Testis (tissue), 5 donors: ENCODE measurements at places on chromosomes 11 and 22. TPM values are rescaled to one million over a fixed set of nuclear protein-coding genes. Genes with fewer than 3 reads are reported as not detected.

DNA sequence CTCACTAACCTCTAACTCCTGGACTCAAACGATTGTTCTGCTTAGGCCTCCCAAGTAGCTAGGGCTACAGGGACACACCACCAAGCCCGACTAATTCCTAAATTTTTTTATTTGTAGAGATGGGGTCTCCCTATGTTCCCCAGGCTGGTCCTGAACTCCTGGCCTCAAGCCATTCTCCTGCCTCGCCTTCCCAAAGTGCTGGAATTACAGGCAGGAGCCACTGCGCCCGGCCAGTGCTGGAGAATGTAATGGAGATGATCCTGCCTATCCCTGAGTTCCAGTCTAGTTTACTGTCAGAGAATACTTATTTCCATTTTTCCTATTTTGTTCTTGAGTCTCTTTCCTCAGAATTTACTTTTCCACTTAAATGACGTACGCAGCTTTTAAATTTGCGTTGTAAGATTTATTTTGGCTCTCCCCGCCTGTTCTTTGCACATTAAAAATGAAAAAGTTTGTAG lies at the start of gene CHEK1:
Gene CHEK1 (plus strand): TSS at position 408 of the 458 bp plus-strand sequence. CDS start 1,606 bp downstream, outside the sequence.
- DNase-seq = no peak

- DNase-seq = peak; percentile 99
These were observed 11.2 kb upstream of the MALAT1 start for GRCh38 chr11:65487467-65488272.

- DNase-seq = no peak
These were observed 1.3 kb downstream of the GNG3 start for GRCh38 chr11:62708793-62709192.

DNA sequence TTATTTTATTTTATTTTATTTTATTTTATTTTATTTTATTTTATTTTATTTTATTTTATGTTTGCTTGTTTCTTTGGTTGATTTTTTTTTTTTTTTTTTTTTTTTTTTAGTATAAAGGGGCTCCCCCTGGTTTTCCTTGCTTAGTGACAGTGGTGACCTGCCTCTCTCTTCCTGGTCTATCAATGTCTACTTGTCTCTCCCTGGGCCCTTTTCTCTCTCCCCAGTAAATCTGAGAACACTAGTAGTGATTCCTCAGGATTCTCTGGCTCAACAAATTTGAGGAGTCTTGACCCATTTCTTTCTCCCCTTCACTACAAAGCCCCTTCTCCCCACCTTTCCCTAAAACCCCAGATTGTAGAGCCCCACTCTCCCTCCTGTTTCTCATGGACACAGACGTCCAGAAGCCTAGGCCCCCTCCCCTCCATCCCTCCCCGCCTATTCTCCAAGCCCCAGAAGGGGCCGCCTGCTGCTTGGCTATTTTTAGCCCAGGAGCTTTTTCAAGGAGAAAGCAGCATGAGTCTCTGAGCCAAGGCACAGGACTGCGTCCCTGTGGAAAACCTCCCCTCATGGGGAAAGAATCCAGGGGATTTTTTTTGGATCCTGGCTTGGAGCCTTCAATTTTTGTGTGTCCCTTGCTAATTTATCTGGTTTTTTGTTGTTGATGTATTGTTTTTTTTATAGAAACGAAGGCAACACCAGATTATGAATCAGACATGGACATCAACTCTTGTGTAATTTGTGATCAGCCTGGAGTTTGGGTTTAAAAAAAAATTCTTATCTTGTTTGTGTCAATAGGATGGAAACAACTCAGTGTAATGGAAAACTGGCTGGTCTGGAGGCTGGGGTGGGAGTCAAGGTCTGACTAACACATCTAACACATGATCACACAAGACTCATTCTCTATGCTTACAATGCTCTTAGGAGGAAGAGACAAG lies 17.5 kb upstream of the ACCSL start:
- DNase-seq = peak; percentile 74

GRCh38 chr11:117199053-117199915 lies at the start of gene TAGLN:
Gene TAGLN (plus strand): TSS chr11:117199370. CDS start chr11:117203014, 3,644 bp downstream.
- peak; percentile 73 for DNase-seq

- no peak for DNase-seq
These were observed 32.1 kb downstream of the KCNJ4 start for GRCh38 chr22:38422611-38423511.

GRCh38 chr11:62502030-62502730 lies 44.4 kb downstream of the AHNAK start:
- DNase-seq = no peak

- no peak for DNase-seq
These were observed 263.3 kb downstream of the LARGE1 start for GRCh38 chr22:33656808-33657628.

- no peak for DNase-seq
These were observed 10.5 kb downstream of the PLAAT4 start for GRCh38 chr11:63547061-63547460.

- DNase-seq = peak; percentile 48
These were observed 2.9 kb upstream of the WDR74 start for GRCh38 chr11:62842171-62842741.

DNA sequence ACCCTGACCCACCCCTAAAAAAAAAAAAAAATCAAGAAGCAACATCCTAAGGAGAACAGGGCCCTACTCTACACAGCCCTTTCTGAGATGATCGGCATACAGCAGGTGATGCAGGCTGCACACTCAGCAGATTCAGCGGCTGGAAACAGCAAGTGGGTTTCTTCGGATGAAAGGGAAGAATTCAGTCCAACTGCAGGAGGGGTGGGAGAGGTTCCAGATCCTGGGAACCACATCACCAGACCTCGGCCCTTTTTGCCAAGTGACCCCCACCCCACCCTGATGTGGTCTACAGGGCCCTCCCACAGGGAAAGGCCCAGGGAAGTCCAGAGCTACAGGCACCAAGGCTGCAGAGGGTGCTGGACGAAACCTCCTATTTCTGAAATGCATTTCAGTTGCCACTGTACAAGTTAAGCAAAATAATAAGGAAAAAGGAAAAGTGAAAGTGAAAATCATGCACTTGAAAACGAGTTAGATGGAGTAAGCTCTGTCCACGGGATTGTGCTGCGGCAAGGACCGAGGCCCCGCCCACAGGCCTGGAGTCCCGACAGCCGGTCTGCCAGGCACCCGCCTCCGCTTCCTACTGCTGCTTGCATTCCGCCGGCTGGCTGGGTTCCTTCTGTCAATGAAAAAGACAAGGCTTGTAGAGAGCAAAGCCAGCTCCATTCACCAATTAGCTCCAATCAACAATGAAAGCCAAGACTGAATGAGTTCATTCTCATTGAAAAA lies 16.0 kb upstream of the PHLDA2 start:
- peak; percentile 94 for DNase-seq

GRCh38 chr11:12962306-12962705 lies 46.8 kb upstream of the RASSF10 start:
- DNase-seq = no peak

GRCh38 chr22:46613606-46614021 lies 6.6 kb upstream of the GRAMD4 start:
- DNase-seq = no peak

- no peak for DNase-seq
These were observed 112.8 kb upstream of the CADM1 start for GRCh38 chr11:115616971-115617370.

GRCh38 chr11:30174265-30175020 lies 56.4 kb upstream of the FSHB start:
- DNase-seq = no peak

- no peak for DNase-seq
These were observed 261.7 kb downstream of the BUD13 start for GRCh38 chr11:116510886-116511650.

GRCh38 chr22:49573109-49573765 lies 254.4 kb downstream of the BRD1 start:
- no peak for DNase-seq

- no peak for DNase-seq
These were observed 107.8 kb downstream of the FAR1 start for GRCh38 chr11:13776134-13776815.

DNA sequence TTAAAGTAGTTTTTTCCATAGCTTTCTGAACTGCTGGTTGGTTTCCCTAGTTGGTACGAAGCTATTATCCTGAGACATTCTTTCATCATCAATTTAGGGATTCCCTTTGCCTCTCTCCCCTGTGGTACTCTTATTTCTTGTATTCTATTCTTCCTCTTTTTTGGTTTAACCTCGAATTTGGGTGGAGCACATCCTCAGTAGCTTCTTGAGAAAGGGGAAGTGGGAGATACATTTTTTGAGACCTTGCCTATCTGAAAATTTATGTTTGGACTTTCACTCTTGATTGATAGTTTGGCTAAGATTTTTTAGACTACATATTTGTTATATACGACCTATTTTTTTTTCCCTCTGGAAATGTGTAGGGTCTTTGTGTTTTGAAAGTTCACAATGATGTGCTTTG lies 121.7 kb upstream of the ZBED5 start:
- DNase-seq = no peak

GRCh38 chr22:49142296-49142695 lies 685.4 kb downstream of the BRD1 start:
- DNase-seq = no peak

- no peak for DNase-seq
These were observed 5.0 kb upstream of the CCND1 start for GRCh38 chr11:69635804-69636511.

DNA sequence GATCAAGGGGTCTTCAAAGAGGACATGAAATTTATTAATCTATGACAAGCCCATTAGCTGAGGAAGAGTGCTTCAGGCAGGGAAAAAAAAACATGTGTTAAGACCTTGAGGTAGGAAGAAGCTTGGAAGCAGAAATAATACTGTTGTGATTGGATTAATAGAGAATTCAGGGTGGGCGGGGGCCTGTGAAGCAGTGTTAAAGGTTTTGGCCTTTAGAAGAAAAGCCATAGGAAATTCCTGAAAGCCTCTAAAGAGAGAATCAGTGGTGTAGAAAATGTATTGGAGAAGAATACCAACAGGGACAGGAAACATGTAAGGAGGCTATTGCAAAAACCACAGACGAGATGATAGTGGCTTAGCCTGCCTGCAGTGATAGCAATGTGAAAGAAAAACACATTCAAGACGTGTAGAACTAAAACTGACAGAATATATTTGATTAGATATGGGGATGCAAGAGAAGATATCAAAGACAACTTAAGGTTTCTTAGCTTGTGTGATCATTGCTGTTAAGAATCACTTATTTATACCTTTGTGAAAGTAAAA lies 404.4 kb upstream of the ANO3 start:
- no peak for DNase-seq

- DNase-seq = no peak
These were observed 11.2 kb downstream of the MB start for GRCh38 chr22:35605851-35606481.

GRCh38 chr11:113685654-113686359 lies 20.3 kb downstream of the TMPRSS5 start:
- no peak for DNase-seq

GRCh38 chr11:18375941-18376340 lies 18.4 kb upstream of the LDHA start:
- no peak for DNase-seq

- no peak for DNase-seq
These were observed 214.2 kb upstream of the ARHGAP42 start for GRCh38 chr11:100472727-100473389.

DNA sequence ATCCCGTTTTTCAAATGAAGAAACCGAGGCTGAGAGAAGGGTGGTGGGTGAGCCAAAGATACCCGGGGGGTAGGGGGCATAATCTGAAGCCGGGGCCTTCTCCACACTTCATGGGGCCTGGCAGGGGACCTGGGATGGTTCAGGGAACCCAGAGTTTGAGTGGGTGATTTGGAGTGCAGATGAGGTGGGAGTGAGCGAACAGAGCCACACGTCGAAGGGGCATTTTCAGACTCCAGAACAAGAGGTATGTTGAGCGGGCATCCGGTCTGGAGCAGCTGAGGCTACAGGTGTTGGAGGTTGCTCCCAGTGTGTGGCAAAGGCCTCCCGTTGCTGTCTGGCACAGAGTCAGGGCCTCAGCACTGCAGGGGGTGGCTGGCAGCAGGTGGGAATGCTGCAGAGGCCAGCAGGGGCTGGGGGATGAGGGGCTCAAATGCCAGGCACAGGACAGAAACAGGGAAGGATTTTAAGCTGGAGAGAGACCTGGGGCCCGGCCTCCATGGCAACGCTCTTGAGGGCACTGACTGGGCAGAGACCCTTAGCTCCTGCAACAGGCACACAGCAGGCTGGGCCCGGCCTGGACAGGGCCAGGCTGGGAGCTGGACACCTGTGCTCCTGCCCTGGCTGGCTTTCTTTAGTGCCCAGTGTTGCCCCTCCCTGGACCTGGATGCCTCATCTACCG lies 46.2 kb downstream of the WNT11 start:
- no peak for DNase-seq

DNA sequence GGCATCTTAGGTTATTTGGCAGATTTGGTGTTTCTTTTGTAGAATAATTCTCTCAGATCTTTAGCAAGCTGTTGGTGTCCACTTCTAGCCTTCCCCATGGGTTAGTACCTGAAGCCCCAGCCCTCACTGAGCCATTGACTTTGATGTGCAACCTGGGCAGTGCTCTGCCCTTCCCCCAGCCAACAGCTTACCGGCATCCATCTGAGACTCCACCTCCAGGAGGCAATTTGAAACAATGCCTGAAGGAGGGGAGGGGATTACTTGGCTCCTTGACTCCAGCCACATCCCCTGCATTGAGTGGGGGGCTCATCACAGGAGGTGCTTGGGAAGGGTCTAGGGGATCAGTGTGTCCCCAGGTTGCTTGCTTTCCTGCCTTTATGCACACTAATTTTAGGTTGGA lies 114.8 kb downstream of the TRIM29 start:
- no peak for DNase-seq

- no peak for DNase-seq
These were observed 7.9 kb downstream of the PRR5 start for GRCh38 chr22:44709881-44710392.

GRCh38 chr22:38570779-38571364 lies 889 bp upstream of the DMC1 start:
- DNase-seq = peak; percentile 58

The LGALS12 gene
- 0.37 TPM for total RNA-seq

The PANX2 gene
- total RNA-seq = 6.3 TPM

The ABCC8 gene
- 2.2 TPM for total RNA-seq

The ACTN3 gene
- total RNA-seq = 1.7 TPM

The SCN4B gene
- total RNA-seq = 1.9 TPM

The TIGD3 gene
- 5.3 TPM for total RNA-seq

The CCDC81 gene
- 5.3 TPM for total RNA-seq

The HBB gene
- total RNA-seq = 11.8 TPM

The RAPSN gene
- 0.19 TPM for total RNA-seq

The OMP gene
- total RNA-seq = 1.7 TPM

The UBQLN3 gene
- total RNA-seq = 105 TPM

The IL18 gene
- total RNA-seq = 7.9 TPM
